Activated CD4-positive, alpha-beta T cell treated with anti-CD3 and anti-CD28 coated beads, Interleukin-2, amount 10 ng/mL, durations not matched to agents 7 days and 5 days (primary cell): ENCODE measurements at places on chromosomes 11 and 22.
A peak's percentile ranks its signal among the peaks of the same experiment; 100 is the strongest.

DNA sequence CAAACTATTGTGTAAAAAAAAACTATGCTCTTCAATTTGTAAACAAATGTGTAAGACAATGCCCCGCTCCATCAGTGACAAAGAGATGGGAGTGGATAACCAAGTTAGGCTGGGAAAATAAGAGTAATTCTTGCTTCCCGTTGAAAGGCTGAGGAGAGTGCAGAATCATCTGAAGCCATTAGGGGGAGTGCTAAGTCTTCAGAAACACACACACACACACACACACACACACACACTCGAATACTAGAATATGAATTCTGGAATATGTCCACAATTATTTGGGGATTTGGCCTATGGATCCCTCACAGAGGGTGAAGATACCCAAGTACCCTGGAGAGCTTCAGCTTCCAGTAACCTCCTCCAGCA lies 27.8 kb upstream of the ROBO3 start:
- H3K27me3 ChIP-seq = peaks cover 64% of the 10 kb centered on the region
- H3K27ac ChIP-seq = no peak overlapping the region
- peaks cover 2% of the 10 kb centered on the region for H3K36me3 ChIP-seq
- peak overlapping the region; percentile 67 for H3K4me3 ChIP-seq
- peak; percentile 17 for DNase-seq

- no peaks in the 10 kb centered on the region for H3K27me3 ChIP-seq
- no peak for DNase-seq
- H3K27ac ChIP-seq = no peak overlapping the region
- H3K4me3 ChIP-seq = no peak overlapping the region
These were observed 70.2 kb downstream of the SCN3B start for GRCh38 chr11:123584186-123584585.

GRCh38 chr11:36777311-36777710 lies 179.3 kb upstream of the RAG2 start:
- no peak overlapping the region for H3K27ac ChIP-seq
- DNase-seq = no peak
- no peak overlapping the region for H3K4me3 ChIP-seq
- peaks cover 15% of the 10 kb centered on the region for H3K27me3 ChIP-seq
- no peaks in the 10 kb centered on the region for H3K4me1 ChIP-seq
- no peaks in the 10 kb centered on the region for H3K36me3 ChIP-seq

DNA sequence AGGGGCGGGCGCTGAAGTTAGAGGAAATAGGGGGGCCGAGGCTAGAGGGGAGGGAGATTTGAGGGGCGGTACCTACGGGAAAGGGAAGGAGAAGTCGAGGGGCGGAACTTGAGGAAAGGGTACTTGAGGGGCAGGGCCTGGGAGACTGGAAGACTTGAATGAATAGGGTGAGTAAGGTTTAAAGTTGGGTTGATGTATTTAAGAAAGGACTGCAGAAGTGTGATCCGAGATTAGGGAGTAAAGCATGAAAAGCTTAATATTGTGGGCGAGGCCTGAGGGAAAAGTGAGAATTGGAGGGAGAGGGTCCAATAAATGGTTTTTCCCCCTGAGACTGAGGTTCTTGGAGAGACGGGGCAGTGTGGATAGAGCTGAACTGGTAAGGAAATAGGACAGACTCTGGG lies 723 bp downstream of the HSCB start:
- peaks cover 20% of the 10 kb centered on the region for H3K36me3 ChIP-seq
- H3K4me3 ChIP-seq = peak overlapping the region; percentile 81
- H3K4me1 ChIP-seq = peaks cover 51% of the 10 kb centered on the region
- H3K27ac ChIP-seq = peak overlapping the region; percentile 93
- no peaks in the 10 kb centered on the region for H3K27me3 ChIP-seq
- DNase-seq = no peak

GRCh38 chr11:59574467-59574866 lies 41.1 kb downstream of the OSBP start:
- no peak overlapping the region for H3K27ac ChIP-seq
- no peaks in the 10 kb centered on the region for H3K4me1 ChIP-seq
- no peaks in the 10 kb centered on the region for H3K27me3 ChIP-seq

DNA sequence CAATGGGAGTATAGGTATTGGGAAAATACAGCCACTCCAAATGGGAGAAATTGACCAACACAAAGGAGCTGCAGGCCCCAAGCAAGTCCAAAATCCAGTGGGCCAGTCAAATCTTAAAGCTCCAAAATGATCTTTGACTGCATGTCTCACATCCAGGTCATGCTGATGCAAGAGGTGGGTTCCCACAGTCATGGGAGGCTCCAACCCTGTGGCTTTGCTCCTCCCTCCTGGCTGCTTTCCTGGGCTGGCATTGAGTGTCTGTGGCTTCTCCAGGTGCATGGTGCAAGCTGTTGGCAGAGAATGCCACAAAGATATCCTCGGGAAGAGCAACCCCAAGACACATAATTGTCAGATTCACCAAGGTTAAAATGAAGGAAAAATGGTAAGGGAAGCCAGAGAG lies 80.8 kb downstream of the IGLL5 start:
- H3K4me3 ChIP-seq = no peak overlapping the region
- no peak overlapping the region for H3K27ac ChIP-seq
- peaks cover 71% of the 10 kb centered on the region for H3K27me3 ChIP-seq
- H3K4me1 ChIP-seq = no peaks in the 10 kb centered on the region
